Esophagus (tissue), 2 donors: ENCODE measurements at places on chromosomes 7 and 10. TPM values are rescaled to one million over a fixed set of nuclear protein-coding genes. Genes with fewer than 3 reads are reported as not detected.

OPALIN gene
- not detected for polyA plus RNA-seq

ABCC2 gene
- polyA plus RNA-seq, result 0.35 TPM

LRRTM3 gene
- polyA plus RNA-seq, result not detected

PRTFDC1 gene
- polyA plus RNA-seq, result 1.0 TPM

EFCAB10 gene
- polyA plus RNA-seq, result 0.02 TPM

RARRES2 gene
- polyA plus RNA-seq, result 22.6 TPM

AKR1C8 gene
- polyA plus RNA-seq, result not detected

FBXL13 gene
- polyA plus RNA-seq, result 0.08 TPM

CTAGE6 gene
- polyA plus RNA-seq, result 0.09 TPM

CDNF gene
- 0.81 TPM for polyA plus RNA-seq

SRRT gene
- 70.7 TPM for polyA plus RNA-seq

DLD gene
- 9.3 TPM for polyA plus RNA-seq

PLEKHS1 gene
- polyA plus RNA-seq, result 0.05 TPM

OPN1SW gene
- polyA plus RNA-seq, result not detected

HOGA1 gene
- polyA plus RNA-seq, result 1.4 TPM

AMZ1 gene
- polyA plus RNA-seq, result 0.11 TPM

TMEM236 gene
- 0.08 TPM for polyA plus RNA-seq

LIPK gene
- polyA plus RNA-seq, result 1.2 TPM

EZH2 gene
- polyA plus RNA-seq, result 11.0 TPM

NEBL gene
- 20.2 TPM for polyA plus RNA-seq
